Stimulated activated CD4-positive, alpha-beta T cell treated with anti-CD3 and anti-CD28 coated beads, Interleukin-1b, Interleukin-23, amount 100 ng/mL, for 1 hour (primary cell): ENCODE measurements at places on chromosomes 7 and 10.

DNA sequence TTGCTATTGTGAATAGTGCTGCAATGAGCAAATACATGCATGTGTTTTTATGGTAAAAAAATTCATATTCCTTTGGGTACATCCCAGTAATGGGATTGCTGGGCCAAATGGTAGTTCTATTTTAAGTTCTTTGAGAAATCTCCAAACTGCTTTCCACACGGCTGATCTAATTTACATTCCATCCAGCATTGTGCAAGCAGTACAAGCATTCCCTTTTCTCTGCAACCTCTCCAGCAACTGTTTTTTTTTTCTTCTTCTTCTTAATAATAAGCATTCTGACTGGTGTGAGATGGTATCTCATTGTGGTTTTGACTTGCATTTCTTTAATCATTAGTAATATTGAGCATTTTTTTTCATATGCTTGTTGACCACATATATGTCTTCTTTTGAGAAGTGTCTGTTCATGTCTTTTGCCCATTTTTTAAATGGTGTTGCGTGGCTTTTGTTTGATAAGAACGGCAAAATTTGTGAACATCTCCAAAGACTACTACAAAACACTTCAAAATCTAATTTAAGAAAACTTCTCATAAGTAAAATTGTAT, 136.1 kb upstream of the MYO3A start:
- DNase-seq, result no peak

- no peak for DNase-seq
These were observed 570.2 kb downstream of the ARL4A start for GRCh38 chr7:13257661-13258060.

DNA sequence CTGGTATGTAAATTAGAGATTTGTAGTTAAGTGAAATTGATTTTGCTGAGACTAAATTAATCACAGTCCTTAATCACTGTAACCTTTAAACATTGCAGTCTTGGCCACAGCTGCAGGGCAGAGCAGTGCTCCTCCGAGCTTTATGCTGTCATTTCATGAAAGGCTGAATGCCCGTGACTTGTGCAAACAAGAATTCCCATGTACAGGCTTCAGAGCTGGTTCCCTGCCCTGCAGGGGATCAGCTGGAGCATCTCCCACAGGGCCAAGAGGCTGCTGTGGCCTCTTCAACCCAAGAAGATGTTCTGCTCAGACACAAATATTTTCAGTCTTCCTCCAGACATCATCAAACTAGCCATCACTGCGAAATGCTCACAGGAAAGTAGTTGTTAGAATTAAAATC, 419.1 kb downstream of the AUTS2 start:
- no peak for DNase-seq

GRCh38 chr7:137591421-137591837, 247.9 kb upstream of the PTN start:
- no peak for DNase-seq

DNA sequence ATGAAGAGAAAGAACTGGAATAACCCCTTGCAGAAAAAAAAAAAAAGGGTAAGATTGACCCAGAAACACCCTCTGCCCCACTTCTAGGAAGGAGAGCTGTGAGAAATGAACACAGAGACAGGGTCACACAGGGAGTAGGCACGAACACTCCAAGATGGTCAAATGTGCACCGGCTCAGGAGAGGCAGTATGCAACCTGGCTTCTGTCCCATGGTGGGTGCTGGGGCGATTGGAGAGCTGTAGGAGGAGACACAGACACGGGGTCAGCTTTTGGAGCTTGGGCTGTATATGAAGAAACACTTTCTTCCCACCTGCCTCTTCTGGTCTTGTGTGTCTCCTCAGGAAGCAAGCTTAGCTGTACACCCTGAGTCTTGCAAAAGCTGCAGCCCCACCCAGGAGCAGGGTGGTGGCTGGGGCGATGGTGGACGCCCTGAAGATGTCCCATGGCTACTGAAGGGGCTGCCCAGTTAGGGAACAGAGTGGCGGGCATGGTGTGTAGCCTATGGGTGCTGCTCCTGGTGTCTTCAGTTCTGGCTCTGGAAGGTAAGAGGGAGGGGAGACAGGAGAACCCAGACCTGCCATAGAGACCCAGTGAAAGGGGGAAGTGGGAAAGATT, 8.0 kb downstream of the EPHB6 start:
- DNase-seq, result no peak
